ENCODE measurements at places on chromosomes 12 and 14.

DNA sequence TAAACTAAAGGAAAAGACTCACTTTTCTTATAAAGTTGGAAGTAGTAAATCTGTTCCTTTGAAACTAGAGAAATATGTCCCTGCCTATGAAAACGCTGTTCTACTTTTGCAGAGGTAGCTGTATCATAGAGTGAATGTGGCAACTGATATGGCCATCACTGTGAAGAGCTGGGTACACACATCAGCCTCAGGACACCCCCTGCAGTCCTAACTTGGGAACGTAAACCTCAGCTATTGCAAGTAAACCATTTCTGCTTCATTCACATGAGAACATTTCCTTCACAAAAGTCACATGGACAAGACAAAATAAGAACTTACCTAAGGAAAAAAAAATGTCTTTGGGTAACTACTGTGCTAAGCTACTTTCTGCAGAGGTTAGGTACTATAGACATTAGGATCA, 233.3 kb upstream of the PPFIA2 start:
- peak; percentile 7 for DNase-seq

- DNase-seq = no peak
These were observed 310.1 kb upstream of the RGS6 start for GRCh38 chr14:71621980-71622605.

- DNase-seq = no peak
These were observed 1.0 kb upstream of the CAMKK2 start for GRCh38 chr12:121297435-121297991.

- no peak for DNase-seq
These were observed 718.0 kb downstream of the C12orf50 start for GRCh38 chr12:87311206-87311605.

GRCh38 chr14:102630405-102630804, 38.0 kb downstream of the RCOR1 start:
- no peak for DNase-seq

GRCh38 chr12:87943762-87944161, 85.4 kb downstream of the C12orf50 start:
- no peak for DNase-seq

DNA sequence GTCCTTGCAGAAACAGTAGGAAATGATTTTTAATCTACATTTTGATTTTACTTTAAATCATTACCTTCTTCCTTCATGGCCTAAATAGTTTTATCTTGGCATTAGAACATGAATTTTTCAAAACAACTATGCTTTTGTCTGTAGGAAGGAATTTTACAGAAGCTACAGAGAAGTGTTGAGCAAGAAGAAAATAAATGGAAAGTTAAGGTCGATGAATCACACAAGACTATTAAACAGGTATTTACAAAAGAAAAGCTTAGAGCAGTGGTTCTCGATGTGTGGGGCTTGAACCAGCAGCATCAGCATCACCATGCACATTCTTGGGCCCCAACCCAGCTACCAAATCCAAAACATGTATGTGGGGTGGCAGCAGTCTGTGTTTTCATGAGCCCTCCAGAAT, 91.6 kb downstream of the KTN1 start:
- no peak for DNase-seq

GRCh38 chr12:24537083-24537860, 411.6 kb downstream of the BCAT1 start:
- DNase-seq = no peak

DNA sequence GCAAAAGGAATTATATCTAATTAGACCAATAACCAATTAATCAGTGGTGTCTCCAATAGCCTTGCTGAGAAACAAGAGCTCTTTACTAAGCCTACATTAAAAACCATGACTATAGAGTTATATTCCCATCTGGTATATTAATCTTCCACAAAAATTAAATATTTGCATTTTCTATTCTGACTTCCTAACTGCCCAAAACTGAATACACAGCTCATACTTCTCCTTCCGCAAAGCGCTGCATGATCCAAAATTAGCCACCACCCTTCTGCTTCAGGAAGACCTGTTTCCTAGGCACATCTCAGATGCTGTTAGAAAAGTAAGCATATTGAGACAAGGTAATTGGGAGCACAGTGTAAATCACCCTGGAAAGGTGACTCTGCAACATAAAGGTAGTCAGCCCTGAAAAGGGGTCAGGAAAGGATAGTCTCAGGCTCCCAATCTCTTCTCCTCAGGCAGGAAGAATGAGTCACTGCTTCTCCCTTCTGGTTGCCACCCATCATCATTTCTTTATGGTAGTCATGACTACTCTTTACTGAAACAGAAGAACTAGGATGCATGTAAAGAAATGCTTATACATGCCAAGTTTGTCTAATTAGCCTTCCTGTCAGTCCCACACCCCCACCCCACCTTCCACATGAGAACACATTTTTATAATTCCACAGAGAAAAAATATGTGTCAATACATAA, 54.3 kb downstream of the PLCZ1 start:
- DNase-seq = no peak

GRCh38 chr14:30657606-30658163, 35.6 kb downstream of the SCFD1 start:
- DNase-seq = no peak

- DNase-seq = no peak
These were observed 48.9 kb downstream of the C14orf132 start for GRCh38 chr14:96088074-96088473.

GRCh38 chr14:61607570-61608244, 87.6 kb upstream of the HIF1A start:
- DNase-seq = no peak

DNA sequence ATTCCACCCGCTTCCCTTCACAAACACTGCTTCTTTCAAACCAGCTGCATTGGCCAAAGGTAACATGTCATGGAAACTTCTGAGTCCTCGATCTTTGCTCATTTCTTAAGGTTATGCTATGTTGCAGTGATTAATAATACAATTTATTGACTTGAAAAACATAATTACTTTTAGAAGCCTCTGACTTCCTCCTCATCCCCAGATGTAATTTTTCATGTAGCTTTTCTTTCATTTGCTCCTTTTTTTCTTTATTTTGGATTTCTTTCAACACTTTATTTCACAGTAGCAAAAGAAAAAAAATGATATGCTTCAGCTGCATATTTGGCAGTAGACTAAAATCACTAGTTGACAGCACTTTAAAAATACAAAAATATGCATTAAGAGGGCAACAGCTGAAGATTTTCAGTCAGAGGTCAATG, 116.2 kb downstream of the LRRIQ1 start:
- DNase-seq = no peak
